ENCODE measurements at places on chromosomes 2 and 18.

GRCh38 chr2:100104718-100105677 lies 37.4 kb downstream of the AFF3 start:
- no peak for DNase-seq

DNA sequence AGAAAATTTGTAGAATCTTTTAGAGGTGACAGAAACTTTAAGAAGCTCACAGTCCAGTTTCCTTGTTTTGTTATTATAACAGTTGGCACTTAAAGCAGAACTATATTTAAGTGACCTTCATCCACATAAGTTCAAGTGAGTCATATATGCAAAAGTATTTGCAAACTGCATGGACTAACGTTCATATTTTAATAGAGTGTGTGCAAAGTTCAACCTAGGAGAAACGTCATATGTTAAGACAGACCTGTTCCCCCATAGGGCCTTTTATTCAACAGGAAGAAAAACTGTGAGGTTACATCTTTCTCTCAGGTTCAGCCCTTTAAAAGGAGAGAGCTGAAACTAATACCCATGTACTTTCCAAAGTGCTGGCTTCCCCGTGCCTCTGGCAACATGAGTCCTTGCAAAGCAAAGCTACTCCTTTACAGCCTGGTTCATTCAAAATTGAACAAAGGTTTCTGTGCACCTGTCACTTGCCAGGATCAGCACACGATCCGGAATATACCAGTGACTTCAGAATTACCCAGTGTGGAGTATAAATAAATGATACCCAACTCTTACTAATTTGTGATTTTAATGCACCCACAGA lies 280.0 kb upstream of the RAB12 start:
- no peak for DNase-seq

- DNase-seq = no peak
These were observed 12.0 kb upstream of the GTF2A1L start for GRCh38 chr2:48605482-48606175.

- no peak for DNase-seq
These were observed 1056.6 kb upstream of the NXPH2 start for GRCh38 chr2:139836769-139837168.

- no peak for DNase-seq
These were observed 88.0 kb upstream of the CELF4 start for GRCh38 chr18:37653618-37654017.

- DNase-seq = no peak
These were observed 101.5 kb upstream of the NFATC1 start for GRCh38 chr18:79294235-79294634.

DNA sequence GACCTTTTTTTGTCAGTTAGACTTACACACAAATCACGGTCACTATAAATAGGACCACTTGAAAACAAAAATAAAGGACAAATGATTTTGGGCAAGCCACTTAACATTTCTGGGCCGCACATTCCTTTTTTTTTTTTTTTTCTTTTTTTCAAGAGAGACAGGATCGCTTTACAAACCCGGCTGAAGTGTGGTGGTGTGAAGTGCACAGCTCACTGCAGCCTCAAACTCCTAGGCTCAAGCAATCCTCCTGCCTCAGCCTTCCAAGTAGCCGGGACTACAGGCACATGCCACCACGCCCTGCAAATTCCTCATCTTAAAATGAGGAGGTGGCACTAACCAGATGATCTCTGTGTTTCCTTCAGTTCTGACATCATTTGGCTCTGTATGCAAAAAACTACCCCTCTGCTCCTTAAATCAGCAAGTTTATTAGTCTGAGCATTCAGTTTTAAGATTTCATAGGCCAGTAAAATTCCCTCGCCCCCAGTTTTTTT lies 28.3 kb upstream of the MRO start:
- DNase-seq = no peak

DNA sequence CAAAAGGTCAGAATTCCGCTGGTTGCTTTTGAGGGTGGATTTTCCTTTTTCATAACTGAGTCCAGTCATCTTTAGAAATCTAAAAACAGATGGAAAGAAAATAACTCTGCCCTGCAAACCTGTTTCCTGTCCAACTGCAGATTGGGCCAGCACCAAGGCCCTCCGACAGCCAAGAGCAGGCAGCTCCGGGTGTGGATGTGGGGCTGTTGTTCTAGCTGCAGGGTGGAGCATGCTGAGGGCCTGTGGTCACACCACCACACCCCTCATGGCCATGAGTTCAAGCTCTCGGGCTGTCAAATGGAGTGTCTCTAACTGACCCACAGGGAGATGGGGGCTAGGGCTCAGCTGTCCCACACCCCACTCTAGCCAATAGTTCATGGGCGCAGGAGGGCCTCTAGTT lies 69.3 kb upstream of the BZW1 start:
- no peak for DNase-seq

GRCh38 chr2:82314836-82315472 lies 2010.4 kb upstream of the LRRTM1 start:
- DNase-seq = no peak

DNA sequence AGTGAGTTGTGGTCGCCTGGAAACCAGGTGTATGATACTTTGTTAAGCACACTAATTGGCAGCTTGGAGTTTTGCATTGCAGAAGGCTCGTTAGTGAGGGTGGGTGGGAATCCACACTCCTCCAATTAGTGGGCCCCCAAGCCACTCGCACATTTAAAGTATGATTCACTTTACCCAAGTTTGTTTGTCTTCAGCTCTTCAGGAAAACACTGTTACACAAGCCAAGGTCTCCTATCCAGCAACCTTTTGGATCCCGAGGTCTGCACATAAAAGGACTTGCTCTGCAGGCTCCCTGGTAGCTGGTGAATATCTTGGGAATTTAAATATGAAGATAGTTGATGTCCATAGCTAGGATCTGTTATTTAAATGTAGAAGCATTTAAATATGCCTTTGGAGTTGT lies 66.1 kb downstream of the NPAS2 start:
- no peak for DNase-seq

DNA sequence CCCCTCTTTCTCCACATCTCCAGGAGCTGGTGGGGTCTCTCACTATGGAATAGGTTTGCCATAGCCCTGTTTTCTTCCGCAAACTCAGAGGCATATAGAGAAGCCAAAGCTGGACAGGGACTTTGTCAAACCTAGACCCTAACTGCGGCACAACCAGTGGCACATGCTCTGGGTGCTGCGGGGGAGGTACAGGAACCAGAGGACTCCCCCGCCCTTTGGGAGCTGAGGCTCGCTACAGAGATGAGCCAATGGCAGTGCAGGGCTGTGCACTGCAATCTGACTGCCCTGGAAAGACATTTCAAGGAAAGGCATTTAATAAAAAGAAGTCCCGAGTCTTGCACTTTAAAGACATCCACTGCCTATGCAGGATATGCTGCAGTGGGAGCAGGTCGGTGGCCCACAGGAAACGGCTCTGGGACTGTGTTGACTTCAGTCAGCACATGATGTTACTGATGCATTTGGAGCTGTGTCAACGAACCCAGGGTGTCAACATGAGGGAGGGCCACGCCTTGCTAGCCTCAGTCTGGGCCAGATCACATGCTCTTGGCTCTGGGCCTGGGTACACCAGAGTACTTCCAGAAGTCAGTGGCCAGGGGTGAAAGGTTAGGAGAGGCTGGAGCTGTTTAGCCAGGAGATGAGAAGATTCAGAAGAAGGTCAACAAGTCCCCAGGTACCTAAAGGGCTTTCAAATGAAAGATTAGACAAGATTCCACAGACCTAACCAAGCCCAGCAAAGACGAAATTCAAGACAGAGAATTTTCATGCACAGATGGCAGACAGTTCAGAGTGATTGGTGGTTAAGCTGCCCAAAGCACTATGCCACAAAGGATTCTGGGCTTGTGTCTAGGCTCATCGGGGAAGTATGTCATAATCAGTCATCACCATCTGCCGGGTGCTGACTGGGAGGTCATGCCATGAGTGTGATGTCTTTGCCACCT lies 8.2 kb downstream of the SLC35F6 start:
- peak; percentile 97 for DNase-seq

DNA sequence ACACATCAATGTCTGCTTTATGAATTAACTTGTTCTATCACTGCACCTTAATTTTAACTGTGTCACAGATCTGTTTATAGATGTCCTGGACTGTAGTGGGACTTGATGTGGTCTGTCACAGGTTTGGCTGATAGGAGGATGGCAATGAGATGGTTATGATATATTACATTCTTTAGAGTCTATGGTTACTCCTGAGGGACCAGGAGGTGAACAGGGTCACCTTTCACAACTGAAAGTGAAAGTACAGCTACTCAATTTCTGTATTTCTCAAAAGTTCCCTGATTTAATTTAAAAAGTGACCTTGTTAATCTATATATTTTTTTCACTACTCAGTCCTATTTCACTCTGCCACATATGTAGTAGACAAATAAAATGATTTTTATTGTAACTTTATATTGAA lies 1284.1 kb upstream of the GYPC start:
- DNase-seq = no peak
